Subcutaneous adipose tissue (tissue), 4 donors: ENCODE measurements at places on chromosomes 5 and 9. TPM values are rescaled to one million over a fixed set of nuclear protein-coding genes. Genes with fewer than 3 reads are reported as not detected.

ZNF169 gene
- 6.6 TPM for total RNA-seq

FAM174A gene
- total RNA-seq = 10.8 TPM

PTGR1 gene
- total RNA-seq = 33.6 TPM

SLC1A1 gene
- total RNA-seq = 4.6 TPM

RNF224 gene
- not detected for total RNA-seq

HMCN2 gene
- total RNA-seq = 0.68 TPM

AFAP1L1 gene
- total RNA-seq = 87.4 TPM

ZSWIM6 gene
- 14.0 TPM for total RNA-seq

TMEM174 gene
- total RNA-seq = not detected

LURAP1L gene
- total RNA-seq = 22.0 TPM

RFX3 gene
- total RNA-seq = 8.4 TPM

NRG2 gene
- total RNA-seq = 4.1 TPM

IFNA21 gene
- total RNA-seq = not detected

SH3TC2 gene
- 0.44 TPM for total RNA-seq

ADRA1B gene
- total RNA-seq = 2.6 TPM

OR1L1 gene
- total RNA-seq = not detected

C9orf153 gene
- 0.17 TPM for total RNA-seq

KCNIP1 gene
- total RNA-seq = not detected

RPP25L gene
- total RNA-seq = 19.7 TPM

TEK gene
- 14.3 TPM for total RNA-seq

SDHA gene
- 71.4 TPM for total RNA-seq

FAM78A gene
- total RNA-seq = 2.3 TPM

ANKS6 gene
- total RNA-seq = 10.4 TPM

MAMDC2 gene
- 46.0 TPM for total RNA-seq

FREM1 gene
- 8.5 TPM for total RNA-seq

FAM221B gene
- not detected for total RNA-seq

SPINK4 gene
- not detected for total RNA-seq

ANKRD20A1 gene
- total RNA-seq = 1.3 TPM

S1PR3 gene
- 16.3 TPM for total RNA-seq
